ENCODE measurements at places on chromosomes 7 and 10.
A peak's percentile ranks its signal among the peaks of the same experiment; 100 is the strongest.

DNA sequence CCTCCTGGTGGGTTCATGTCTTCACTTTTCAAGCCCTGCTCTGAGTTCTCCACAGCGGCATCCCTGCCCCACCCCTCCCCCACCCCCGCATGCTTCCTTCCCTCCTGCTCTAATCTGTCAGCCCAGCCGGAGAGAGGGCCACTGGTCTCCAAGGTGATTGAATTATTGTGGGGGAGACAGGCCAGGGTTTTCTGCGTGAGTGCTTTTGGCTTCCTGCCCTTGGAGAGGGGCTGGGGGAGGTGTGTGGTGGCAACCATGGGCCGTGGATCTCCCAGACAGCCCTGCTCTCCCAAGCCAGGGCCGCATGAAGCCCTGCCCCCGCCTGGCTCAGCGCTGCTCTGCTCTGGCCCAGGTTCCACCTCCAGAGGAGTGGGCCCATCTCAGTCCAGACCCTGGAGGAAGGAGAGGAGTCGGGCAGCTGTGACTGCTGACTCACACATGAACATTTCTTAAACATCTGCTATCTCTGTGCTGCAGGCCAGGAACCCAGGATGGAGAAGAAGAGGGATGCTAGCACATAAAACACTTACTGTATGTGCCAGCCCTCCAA lies 109.9 kb downstream of the ZMIZ1 start:
- DNase-seq = peak; percentile 29

- no peak for DNase-seq
Measured at GRCh38 chr7:95662987-95663386, 66.7 kb upstream of the PDK4 start.

GRCh38 chr10:117656385-117657367 lies 114.1 kb downstream of the EMX2 start:
- DNase-seq = peak; percentile 72

- DNase-seq = no peak
Measured at GRCh38 chr7:116679500-116679899, 7.5 kb downstream of the MET start.

GRCh38 chr10:122471531-122472177 lies 10.3 kb downstream of the HTRA1 start:
- DNase-seq = no peak

DNA sequence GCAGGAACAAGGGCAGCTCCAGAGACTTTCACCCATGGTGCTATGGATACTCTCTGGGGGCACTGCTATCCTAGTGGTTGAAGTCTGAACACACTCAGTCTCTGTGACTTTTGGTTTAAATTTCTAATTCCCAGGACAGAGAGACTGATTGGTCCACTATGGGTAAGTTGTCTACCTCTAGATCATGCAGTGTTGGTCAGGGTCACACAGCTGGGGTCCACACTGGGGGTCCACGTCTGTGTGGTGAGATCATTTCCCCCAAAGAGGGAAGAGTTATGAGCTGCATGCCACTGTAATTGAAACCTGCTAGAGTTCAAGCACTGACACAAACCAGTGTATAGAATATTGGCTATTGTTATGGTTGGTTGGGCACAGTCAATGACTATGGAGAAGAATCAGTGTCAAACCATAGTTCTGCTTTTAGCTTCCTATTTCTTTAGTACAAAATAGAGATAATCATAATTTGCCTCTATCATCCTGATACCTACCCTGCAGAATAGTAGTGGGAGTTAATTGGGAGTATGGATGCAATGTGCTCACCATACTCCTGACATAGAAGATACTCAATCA lies 101.6 kb downstream of the PRTFDC1 start:
- DNase-seq = peak; percentile 5

DNA sequence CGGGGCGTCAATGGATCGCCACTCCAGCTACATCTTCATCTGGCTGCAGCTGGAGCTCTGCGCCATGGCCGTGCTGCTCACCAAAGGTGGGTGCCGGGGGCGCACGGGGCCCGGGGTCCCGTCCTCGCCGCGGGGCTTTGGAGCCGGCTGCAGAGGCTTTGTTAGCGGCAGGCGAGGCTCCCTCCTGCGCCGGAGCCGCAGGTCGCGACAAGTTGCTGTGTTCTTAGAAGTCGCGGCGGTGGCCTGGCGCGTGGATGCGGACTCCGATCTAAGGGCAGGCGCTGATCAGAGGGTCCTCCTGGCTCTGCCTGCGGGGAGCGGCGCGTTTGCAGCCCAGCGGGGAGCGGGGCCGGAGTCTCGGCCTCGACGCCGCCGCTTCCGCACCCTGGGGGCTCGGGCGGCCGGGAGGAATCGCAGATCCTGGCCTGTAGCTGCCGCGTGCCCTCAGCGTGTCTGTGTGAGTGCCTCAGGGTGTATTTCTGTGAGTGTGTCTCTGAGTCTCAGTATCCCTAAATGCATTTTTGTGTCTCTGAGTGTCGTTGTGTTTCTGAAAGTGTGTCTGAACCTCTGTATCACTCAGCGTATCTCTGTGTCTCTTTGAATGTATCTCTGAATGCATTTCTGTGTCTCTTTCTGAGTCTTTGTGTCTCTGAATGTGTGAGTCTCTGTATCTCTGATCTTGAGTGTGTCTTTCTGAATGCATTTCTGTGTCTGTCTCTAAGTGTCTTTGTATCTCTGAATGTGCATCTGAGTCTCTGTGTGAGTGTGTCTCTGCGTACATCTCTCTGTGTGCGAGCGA lies 766 bp downstream of the BAMBI start:
- DNase-seq = peak; percentile 25

- DNase-seq = peak; percentile 67
Measured at GRCh38 chr10:101018600-101019439, 12.1 kb downstream of the PDZD7 start.

DNA sequence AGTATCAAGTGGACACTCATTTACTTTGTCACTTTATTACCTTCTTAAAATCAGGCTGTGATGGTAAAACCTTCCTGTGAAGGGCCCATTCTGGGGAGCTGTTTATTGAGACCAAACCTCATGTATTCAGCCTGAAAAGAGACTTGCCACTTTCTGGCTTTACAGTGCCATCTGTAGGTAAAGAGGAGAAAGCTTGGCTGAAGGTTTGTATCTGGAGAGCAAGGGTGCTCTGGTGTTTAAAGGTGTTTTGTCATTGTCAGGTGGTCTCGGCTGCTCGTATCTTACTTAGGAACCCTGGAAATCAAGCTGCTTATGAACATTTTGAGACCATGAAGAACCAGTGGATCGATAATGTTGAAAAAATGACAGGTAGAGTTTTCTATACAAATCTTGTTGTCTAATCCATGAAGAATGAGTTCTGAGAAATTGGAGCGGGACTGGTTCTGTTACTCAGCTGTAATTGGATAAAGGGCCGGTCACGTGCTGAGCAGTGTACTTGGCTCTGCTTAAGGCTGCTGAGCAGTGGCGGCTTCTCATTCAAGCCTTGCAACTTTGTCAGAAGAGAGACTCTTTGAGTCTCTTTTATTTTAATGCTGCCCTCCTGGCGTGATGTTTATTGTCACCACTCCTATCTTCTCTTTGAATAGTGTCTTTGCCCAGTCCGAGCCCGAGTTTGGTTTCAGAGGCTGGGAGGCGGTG lies 46.9 kb downstream of the AP3M1 start:
- DNase-seq = no peak

DNA sequence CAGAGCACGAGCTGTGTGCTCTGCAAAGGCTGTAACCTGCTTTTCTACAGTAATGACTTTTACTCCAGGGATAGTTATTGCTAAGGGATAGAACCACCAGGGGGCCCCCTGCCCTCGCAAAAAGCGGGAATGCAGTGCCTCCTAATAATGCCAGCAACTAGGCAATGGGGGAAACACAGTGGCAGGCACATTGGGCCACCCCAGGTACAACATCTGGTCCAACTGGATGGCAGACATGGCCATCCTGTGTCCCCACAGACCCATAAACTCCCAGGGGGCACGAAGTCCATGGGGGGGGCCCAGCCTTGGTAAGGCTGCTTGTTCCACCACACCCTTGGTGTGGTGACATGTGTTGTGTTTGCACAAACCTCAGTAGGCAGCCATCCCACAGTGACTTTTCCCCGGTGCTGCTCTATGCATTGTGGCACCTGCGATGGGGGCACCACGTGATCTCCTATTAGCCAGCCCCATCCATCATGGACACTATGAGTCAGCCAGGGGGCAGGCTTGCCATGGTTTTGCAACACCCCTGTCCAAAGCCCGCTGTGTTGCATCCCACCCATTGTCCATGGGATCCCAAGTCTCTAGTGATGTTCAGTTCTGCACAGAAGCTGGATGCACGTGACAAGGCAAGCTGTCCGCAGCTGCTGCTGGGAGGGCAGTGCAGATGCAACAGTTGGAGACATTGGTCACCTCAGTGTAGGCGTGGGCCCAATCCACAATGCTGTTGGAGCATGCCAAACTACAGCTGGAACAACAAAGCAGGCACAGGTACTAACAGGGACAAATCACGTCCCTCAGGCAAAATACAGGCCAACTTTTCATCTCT lies 84.0 kb downstream of the ANLN start:
- no peak for DNase-seq

GRCh38 chr7:35828817-35829216 lies 28.0 kb downstream of the SEPTIN7 start:
- DNase-seq = no peak

GRCh38 chr7:141551782-141552181 lies 572 bp downstream of the AGK start:
- DNase-seq = no peak

- DNase-seq = no peak
Measured at GRCh38 chr10:73859784-73860491, 14.4 kb downstream of the CAMK2G start.

GRCh38 chr10:91887272-91888076 lies 21.8 kb downstream of the FGFBP3 start:
- peak; percentile 22 for DNase-seq

GRCh38 chr7:129989466-129989865 lies 36.7 kb upstream of the UBE2H start:
- peak; percentile 60 for DNase-seq
